ENCODE measurements at places on chromosomes 1 and 21.

DNA sequence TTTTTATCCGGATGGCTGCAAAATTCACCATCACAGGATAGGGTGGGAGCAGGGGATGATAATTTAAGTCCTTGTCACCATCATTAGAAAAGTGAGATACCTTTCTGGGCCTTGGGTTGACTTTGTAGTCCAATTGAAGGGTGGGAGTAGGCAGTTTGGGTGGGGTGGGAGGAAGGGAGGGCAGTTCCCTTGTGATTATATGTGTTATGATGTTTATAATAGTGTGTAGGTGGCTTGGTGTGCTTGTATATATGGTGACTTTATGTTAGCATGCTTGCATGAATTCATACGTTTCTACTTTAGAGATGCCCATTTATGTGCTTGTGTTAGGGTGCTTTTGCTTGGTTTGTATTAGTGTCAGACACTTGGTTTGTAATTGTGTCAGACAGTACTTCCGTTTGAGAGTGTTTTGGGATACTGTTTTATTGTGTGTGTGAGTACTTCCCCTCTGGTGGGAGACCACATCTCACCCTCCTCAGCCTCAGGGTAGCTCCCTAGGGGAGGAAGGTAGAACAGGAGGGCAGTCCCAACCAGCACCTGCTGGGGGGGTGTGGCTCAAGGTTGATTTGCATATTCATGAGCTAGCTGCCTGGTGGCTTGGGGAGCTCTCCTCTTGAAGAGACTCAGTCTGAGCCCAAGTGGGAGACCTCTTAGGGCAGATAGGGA is 6.3 kb upstream of the POU3F1 start:
- no peak for DNase-seq

DNA sequence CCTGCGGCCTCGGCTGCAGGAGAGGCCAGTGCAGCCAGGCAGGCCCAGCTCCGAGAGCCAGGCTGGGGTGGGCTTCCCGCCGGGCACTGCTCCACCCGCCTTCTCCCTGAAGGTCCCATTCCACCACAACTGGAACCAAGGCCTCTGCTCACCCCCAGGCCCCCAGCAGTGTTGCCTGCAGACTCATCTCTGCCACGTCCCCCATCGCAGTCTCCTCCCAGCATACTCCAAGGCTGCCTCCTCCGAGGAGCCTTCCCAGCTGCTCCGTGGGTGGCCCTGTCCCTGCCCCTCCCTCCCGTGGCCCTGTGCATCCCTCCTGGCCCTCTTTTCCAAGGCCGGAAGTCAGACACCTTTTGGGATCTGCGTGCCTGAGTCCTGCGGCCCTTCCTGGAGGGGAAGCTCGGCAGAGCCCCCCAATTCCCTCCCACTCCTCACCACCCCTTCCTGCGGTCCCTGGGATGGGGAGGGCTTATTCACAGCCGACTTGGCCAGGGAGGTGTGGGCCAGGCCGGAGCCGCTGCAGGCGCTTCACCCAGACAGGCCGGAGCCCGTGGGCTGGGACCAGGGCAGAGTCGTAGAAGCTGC is 47.6 kb downstream of the SLX9 start:
- DNase-seq, result no peak

- no peak for DNase-seq
Measured at GRCh38 chr1:47399846-47400155, 16.3 kb upstream of the FOXE3 start.

DNA sequence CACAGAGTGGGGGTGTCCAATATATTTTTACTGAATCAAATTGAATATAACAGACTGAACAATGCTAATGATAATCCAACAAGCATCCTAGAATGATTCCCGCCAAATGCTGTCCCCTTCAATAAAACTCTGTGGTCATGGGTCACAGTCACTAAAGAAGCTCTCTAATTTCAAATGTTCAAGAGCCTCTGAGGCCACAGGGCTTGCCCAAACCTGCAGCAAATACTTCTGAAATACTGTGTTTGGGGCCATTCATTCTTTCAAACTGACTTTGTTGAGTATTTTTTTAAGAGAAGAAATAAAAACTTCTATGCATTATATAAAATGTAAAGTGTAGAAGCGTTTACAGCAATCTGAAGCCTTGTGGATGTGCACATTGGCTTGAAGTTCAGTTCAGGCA is 7.6 kb upstream of the BEND5 start:
- DNase-seq, result no peak

- DNase-seq, result no peak
Measured at GRCh38 chr21:36452281-36452825, 27.6 kb downstream of the CLDN14 start.

- DNase-seq, result no peak
Measured at GRCh38 chr1:173757666-173758065, 42.9 kb downstream of the KLHL20 start.

GRCh38 chr1:53734650-53735211 is 4.2 kb downstream of the GLIS1 start:
- DNase-seq, result no peak

All from activated effector memory CD4-positive, alpha-beta T cell treated with Interleukin-2 at 50 U/mL for 16 hours (primary cell).